ENCODE measurements at places on chromosomes 1 and 21. TPM values are rescaled to one million over a fixed set of nuclear protein-coding genes. Genes with fewer than 3 reads are reported as not detected.

MTARC2 gene
- polyA plus RNA-seq = 5.8 TPM

AIRE gene
- not detected for polyA plus RNA-seq

SLAMF7 gene
- not detected for polyA plus RNA-seq

KCNC4 gene
- 1.9 TPM for polyA plus RNA-seq

Data from Purkinje cell (primary cell).